Amygdala (tissue), 56 donors: ENCODE measurements at places on chromosomes 11 and 22.
A peak's percentile ranks its signal among the peaks of the same experiment; 100 is the strongest.

DNA sequence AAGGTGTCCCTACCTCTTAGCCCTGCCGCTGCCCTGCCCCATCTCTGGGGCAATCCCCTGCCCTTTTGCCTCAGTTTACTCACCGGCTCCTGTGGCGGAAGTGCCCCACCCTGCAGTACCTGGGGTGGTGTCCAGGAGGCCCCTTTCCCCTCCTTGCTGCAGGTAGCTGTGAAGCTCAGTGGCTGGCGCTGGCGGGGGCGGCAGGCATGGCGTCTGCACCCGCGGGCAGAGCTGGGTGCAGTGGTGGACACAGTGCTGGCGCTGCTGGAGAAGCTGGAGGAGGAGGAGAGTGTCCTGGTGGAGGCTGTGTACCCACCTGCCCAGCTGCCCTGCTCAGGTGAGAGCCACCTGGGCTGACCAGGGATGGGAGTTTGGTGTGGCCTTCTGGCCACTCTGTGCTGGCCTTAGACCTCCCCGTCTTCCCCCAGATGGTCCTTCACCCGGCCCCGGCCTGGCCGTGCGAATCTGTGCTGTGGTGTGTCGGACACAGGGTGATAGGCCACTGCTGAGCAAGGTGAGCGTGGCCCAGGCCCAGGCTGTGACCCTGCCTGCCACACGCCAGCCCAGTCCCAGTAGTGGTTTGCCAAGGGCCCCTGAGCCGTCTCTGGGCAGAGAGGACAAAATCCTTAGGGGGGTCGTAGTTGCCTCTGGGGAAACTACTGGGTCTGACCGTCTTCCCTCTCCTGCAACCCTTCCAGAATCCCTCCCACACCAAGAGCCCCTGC, 4.0 kb downstream of the CARNS1 start:
- DNase-seq, result no peak

DNA sequence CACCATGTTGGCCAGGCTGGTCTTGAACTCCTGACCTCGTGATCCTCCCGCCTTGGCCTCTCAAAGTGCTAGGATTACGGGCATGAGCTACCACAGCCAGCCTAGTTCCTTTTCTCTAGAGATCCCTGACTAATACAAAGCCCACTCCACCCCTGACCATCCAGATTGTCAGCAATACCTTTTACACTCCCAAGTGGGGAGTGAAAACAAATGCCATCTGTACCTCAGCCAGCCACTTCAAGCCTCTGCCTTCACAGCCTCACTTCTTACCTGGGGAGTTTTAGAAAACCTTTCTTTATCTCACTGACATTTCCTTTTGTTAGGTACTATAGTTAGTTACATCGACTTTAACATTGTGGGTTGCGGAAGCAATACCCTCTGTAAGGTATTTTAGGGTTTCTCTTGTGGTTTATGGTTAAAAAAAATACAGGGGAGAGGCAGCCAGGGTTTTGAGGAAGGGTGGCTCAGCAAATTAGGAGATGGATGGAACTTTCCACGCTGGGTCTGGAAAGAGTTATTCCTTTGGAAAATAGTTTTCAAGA, 8.9 kb downstream of the TOM1 start:
- DNase-seq, result no peak

DNA sequence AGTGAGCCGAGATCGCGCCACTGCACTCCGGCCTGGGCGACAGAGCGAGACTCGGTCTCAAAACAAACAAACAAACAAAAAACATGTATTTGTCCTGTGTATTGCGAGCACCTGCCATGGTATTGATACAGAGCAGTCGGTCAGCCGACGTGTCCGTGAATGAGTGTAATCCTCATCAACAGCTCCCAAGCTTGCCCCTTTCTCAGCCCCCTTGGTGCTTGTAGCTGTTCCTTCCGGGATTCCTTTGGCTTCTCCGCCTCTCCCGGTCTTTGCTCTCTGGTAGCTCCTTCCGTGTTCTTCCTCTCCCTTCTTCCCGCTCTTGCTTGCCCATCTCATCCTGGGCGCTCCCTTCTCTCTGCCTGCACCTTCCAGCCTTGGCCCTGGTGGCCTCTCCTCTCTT, 10.9 kb downstream of the ZNF74 start:
- no peak for DNase-seq

DNA sequence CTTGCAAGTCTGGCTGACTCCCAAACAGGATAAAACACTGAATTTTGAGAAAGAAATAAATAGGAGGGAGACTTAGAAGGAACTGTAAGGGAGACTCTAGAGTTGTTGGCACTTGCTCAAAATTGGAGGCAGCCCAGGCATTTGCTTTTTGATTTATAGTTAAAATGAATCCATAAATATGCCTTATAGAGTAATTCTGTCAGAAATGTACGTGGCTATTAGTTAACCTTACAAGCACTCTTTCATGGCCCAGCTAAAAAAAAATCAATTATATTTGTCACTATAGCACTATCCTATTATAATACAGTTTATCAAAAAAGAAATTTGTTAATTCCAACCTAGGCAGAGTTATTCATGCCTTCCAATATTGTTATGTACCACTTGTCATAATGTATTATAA, 1000.0 kb upstream of the CHORDC1 start:
- no peak for DNase-seq

GRCh38 chr11:131662993-131663392, 292.6 kb downstream of the NTM start:
- no peak for DNase-seq

- no peak for DNase-seq
Observed at GRCh38 chr11:130882138-130882551, 34.1 kb downstream of the SNX19 start.

DNA sequence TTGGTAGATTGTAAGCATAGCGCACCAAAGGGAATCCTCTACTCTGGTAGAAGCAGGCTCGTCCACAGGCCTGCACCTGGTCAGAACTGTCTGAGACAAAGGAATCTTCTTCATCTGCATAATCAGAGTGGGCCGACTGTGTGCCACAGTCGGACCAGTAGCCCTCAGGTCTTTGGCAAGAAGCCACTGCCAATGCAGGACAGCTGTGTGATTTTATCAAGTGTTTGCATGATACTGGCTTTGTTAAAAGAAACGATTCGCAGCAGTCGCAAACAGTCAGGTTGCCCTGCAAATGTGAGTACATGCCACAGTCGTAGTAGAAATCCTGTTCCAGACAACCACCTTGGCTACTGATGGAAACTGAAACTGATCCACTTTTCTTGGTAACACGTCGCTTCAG, 4.9 kb upstream of the CCDC34 start:
- DNase-seq, result no peak

DNA sequence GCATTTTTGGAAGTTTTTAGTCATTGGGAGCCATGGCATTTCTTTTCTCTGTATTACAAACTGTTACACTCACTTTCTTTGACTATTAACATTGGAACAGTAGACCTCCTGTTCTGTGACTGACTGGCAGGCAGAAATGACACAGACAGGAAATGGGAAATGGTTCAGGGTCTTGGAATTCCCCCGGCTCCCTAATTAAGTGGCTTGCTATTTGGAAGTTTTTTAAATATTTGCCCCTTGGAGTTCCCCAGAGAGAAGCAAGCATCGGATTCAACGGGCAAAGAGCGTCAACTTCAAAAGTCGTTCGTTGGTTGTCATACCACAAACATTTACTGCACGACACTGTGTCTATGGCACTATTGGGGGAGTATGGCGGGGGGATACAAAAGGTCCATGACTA, 1.1 kb upstream of the BIRC2 start:
- DNase-seq, result no peak

DNA sequence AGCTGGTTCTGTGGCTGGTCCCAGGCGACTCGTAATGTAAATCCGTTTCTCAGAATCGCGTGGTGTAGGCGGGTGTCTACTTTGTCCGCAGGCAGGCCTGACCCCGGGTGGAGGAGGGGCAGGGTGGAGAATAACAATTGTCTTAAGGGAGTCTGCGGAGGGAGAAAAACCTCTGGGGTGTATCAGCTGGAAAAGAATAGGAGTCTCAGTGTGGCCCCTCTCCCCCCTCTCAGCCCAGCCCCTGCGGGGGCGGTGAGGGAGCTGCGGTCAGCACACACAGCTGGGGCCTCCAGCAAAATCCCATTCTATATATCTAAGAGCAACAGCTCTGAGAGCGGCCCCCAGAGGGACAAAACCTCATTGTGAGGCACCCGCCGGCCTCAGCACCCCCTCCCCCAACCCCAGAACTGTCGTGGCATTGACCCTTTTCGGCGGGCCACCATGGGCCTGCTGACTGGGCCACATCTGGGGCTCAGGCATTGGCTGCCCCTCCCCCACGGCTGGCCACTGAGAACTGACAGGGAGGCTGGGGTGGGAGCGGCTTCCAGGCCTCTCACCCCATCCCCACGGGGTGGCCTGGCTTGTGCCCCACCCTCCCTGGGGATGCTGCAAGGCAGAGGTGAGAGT, 2.7 kb upstream of the MYRF start:
- DNase-seq, result peak; percentile 77

DNA sequence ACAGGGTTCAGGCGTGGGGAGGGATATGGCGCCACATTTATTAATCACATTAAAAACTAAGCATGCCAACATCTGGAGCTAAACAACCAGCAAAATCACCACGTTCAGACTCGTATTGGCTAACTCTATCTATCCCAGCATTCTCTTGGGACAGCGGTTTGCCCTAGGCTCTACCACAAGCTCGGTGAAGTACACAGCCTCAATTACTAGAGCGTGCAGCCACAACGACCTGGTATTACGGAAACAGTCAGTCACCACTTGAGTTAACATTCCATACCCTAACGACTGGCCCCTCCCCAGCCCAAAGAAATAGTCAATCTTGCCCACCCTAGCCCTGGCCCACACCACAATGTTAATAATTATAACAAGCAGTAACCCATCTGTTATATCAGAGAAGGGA, 32.1 kb downstream of the APOL5 start:
- no peak for DNase-seq

DNA sequence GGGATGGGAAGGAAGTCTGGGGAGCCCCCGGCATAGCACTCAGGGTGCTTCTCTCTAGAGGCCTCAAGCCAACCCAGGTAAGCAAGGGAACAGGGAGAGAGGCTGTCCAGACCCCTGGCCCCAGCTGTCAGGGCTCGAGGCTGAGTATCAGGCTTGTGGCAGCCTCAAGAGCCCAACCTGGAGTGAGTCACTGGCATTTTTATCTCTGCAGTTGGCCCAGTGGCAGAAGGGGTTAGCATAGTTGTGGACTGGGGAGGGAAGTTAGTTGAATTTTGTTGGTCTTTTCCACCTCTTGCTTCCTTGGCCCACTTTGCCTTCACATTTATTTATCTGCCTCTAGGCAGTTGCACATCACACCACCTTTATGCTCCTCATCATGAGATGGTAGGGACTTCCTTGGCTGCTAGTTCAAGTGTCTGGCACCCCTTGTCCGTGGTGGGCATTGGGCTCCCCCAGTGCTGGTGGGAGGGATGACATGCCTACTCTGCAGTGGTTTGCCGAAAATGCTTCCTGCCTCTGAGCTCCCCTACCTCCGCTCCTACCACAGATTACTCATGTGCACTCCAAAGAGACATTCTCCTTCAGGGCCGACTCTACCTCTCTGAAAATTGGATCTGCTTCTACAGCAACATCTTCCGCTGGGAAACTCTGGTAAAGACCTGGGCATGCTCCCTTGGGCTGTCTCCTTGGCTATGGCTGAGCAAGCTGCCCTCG, 60.1 kb downstream of the SCN3B start:
- no peak for DNase-seq

DNA sequence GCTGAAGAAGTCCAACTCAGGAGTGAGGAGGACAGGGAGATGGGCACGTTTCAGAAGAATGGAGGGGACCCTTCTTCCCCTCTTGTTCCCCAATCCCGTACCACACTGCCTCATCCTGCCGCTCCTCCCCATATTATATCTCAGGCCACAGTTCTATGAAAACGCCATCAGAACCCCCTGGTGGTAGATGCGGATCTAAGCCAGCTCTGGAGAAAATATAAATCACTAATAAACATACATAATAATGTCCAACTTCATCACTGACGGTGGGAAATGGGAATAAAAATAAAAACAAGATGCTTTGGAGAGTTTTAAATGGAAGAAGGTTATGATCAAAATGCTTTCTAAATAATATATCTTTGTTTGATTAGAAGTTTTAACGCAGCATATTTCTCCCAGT, 400.3 kb downstream of the CADM1 start:
- no peak for DNase-seq

DNA sequence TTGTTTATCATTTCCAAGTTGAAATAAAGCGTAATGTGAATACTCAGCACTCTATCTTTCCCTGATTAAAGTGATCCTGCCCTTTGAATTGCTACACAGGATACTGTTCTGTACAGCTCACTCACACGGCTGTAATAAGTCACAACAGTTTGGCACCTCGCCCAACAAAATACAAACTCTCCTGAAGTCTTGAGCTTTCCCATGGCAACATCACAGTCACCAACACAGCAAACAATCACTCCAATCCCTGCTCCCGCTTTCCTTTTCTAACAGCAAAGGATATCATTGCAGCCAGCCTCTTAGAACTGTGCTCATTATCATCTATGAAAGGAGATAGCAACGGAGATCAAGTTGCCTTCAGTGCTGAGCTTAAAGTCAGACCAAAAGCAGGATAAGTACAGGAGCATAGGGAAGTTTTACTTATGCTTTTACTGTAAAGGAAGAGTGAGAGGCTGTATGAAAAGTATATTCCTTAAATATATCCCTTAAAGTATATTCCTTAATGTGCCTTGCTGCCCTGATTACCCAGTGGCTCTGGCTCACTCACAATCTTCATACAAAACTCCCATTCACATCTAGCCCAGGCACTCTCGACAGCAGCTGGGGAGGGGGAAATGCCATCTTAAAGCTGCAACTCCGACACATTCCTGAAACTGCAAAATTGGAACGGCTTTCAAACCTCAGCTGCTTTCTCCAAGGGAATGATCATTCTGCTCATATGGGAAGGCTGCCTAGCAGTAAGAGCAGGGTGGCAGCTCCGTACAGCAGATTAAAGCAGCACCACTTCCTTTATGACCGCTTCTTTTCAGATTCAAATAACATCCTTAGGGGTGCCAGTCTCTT, 35.8 kb downstream of the MAML2 start:
- DNase-seq, result no peak

DNA sequence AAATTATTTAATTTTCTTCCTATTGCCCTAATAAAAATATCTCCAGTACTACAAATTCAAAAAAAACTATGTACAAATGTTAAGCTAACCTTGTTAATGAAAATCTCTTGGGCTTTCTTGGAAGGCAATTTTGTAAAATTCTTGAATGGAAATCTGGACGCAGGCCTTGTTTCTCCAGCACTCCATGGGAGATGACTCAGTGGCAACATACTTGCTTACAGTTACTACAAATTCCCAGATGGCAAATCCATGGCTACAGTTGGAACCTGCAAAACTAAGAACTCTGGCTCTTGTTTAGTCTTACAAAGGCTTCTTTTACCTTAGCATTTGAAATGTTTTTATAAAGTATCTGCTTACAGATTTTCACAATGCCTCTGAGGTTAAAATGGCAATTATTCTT, 725.2 kb downstream of the DLG2 start:
- DNase-seq, result no peak

- DNase-seq, result no peak
Observed at GRCh38 chr11:22477312-22477711, 139.1 kb downstream of the SLC17A6 start.
